Activated T-cell treated with anti-CD3 and anti-CD28 coated beads, Interleukin-2, amount 50 U/mL, for 72 hours (primary cell): ENCODE measurements at places on chromosomes 4 and X.

DNA sequence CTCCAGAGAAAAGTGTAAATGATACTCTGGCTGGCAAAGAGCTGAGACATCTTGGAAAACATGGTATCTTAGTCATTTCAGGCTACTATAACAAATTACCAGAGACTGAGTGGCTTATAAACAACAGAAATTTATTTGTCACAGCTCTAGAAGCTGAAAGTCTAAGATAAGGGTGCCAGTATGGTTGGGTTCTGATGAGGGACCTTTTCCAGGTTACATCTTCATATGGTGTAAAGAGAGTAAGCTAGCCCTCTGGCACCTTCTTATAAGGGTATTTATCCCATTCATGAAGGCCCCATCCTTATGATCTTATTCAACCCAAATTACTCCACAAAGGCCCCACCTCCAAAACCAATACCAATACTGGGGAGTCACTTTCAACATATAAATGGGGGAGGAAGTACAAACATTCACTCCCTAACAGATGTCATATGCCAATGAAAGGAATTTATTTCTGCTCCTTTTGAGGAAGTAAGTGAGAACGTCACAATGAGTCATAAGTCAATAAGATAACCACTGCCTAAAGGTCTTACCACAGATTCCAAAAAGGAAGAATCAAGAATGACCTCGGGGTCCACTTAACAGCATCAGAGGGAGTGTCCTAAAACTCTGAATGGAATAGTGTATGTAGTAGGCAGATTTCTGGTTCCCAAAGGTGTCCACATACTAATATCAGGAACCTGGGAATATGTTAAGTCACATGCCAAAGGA, 246.6 kb downstream of the OPHN1 start:
- no peak for DNase-seq

DNA sequence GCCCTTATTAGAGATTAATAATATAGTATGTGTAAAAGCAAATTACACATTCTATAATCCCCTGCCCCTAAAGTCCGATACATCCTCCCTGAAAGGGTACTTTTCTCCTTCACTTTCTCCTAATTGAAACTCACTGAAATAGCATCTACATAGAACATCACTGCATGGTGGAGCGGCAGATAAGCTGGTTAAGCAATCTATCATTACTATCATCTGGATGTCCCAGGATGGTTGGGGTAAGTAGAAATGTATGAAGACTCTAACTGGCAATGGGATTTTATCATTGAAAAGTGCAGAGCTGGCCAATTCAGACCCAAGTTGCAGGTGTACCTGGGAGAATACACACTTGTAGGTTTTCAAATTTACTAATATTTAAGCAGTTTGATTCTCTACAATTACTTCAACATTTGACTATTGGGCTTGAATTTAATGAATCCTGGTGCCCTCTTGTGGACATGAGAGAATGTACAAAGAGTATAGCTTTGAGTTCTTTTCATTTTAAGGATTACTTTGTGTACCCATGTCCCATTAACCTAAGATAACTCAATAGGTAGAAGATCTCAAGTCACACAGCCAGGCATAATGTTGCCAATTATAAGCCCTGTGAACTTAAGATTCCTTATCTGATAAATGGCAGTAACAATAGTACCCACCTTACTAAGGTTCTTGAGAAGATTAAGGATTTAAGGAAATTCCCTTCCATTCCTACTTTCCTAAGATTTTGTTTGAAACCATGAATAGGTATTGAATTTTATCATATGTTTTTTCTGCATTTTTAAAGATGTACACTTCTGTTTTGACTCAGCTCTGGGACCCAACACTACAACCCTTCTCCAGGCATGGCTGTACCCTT, 69.8 kb downstream of the SHROOM3 start:
- DNase-seq, result peak; percentile 9

DNA sequence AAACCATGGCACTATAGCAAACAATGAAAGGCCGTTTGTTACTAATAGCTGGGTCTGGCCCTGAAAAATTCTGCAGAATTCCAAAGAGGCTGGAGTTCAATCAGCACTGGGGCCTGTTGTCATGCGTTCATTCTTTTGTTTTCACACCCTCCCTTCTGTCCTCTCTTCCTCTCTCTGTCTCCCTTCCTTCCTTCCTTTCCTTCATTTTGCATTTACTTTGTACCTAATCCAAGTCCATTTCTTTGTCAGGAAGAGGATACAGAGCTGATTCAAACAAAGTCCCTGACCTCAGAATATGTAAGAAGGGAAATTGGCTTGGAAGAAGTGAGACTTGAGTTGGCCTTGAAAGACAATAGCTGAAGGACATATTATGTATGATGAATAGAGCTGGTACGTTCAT, 119.6 kb upstream of the LDB2 start:
- DNase-seq, result no peak

DNA sequence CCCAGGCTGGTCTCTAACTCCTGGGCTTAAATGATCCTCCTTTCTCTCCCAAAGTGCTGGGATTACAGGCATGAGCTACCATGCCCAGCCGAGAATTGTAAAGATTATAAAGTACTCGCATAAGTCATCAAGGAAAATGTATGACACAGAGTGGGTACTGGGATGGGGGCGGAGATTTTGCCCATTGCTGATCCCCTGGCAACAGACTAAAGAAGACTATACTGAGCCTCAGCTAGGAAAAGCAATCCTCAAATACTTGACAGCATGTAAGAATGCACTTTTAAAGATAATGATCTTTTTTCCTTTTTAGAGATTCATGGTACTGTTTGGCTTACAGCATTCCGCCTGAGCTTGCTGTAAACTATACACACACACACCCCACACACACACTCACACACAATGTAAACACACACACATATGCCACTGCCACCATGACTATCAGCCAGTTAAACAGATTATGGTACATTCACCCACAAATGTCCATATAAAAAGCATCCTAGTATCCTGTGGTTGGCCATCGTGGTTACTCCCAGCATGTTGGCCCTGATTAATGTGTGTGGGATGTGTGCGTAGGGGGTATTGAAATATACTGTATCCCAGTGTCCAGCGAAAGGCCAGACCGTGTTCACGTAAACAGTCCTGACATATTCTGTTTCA, 113.0 kb downstream of the AMELX start:
- DNase-seq, result no peak

DNA sequence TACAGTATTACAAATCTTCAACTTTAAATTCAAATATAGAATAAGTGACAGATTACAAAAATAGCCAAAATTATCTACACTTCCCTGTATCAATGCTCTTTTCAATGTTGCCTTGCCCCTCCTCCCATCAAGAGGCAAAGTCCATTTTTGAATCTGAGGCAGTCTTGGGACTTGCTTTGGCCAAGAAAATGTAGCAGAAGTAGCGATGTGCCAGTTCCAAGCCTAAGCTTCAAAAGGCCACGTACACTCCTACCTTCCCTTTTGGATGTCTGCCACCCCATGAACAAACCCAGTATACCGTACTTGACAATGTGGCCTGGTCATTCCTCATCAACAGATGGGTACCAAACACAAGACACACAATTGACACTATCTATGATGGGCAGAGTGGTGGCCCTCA, 24.1 kb downstream of the SEC24D start:
- no peak for DNase-seq

DNA sequence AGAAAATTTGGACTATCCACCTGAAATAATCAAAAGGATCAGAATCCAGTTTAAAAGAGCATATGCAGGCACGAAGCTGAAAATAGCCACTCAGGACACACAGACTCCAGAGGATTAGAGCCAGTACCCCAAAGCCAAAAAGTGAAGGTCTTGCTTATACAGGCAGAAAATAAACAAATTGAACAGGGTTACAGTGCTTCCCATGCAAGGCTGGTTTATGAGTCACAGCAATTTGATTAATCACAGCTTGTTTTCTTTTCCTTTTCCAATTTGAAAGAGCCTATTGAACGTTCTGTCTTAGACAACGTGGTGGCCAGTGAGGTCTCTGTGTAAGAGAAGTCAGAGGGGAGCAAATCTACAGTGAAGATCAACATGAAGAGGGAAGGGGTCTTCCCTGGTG, 10.2 kb downstream of the HGFAC start:
- no peak for DNase-seq

- no peak for DNase-seq
Measured at GRCh38 chrX:65127842-65128241, 151.6 kb upstream of the ZC4H2 start.

DNA sequence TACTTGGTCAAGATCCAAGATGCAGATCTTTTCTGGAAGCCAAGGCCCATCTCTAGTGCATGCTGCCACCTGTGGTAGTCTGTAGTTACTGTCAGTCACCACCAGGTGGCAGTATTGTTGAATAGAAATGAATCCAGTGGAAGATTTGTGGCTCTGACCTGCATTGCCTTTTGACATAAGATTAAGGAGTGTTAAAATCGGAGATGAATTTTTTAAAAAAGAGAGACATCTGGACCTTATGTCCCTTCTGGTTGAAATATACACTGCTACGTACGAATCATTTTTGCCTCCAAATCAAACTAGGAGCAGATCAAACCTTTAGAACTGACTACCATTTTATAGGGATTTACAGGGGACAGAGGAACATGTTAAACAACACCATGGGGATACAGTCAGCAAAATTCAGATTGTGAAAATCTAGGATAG, 46.9 kb upstream of the RHOH start:
- peak; percentile 77 for DNase-seq

GRCh38 chrX:69163936-69164741, 1.1 kb downstream of the PJA1 start:
- DNase-seq, result peak; percentile 50

DNA sequence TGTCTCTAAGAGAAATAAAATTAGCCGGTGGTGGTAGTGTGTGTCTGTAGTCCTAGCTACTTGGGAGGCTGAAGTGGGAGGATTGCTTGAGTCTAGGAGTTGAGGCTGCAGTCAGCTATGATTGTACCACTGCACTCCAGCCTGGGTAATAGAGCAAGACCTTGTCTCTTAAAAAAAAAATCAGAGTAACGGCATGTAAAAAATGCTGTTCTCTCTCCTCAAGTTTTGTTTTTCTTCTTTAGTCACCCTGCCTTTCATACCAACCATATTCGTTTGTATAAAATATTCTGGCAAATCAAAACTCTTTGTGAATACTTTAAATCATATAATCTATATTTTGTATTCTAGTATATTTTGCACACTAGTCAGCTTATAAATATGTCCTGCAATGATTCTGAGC, 44.8 kb upstream of the NUDT6 start:
- no peak for DNase-seq

DNA sequence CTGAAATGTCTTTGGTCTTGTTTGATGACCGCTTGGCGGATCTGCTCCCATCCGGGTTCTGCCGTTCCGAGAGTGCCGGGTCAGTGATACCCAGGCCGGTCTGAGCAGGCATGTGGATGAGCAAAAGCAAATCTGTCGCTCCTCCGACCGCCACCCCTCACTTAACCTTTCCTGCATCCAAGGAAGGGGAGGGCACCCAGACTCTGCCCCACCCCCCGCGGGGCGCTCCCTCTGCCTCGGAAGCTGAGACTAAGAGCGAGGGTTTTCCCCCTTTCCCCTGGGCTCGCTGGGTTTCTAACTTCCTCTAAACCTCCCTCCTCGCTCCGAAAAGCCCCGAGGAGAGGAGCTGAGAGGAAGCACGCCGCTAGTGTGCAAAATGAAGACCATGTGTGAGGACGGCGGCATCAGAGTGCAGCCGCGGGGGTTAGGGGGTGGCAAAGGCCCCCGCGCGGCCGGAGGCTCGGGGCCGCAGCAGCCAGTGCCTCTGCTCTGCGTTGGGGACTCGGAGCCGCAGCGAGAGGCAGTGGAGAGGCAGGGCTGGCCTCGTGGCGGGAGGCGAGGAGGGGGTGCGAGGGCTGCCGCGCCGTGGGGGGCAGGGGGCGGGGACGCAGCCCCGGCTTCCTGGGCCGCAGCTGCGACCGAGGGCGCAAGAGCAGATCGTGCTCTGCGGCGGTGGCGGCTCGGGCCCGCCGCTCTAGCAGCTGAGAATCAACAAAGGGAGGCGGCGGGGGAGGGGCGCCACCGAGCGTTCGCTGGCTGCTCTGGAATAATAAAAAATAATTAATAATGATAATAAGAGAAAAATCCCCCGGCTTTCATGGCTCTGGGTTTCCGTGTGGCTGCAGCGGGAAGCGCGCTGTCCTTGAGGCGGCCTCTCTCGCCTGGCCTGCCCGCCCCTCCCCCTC, 55.8 kb upstream of the BCOR start:
- DNase-seq, result peak; percentile 65

DNA sequence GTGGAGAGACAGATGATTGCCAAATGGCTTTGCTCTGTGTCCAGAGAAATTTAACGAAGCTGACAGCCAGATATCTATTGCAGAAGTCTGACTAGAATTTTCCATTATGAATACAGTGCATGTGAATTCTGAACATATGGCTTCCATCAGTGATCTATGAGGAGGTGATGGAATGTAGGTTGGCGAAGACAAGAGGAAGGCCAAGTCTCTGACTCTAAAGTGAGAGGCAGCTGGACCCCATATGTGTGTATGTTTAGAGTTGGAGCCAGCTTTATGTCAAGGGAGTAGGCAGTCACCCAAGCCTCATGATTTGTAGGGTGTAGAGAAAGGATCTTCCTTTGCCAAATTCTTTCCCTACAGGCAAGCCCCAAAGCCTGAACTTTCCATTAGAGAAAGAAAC, 76.2 kb upstream of the TEX13D start:
- DNase-seq, result no peak

- no peak for DNase-seq
Measured at GRCh38 chrX:11499076-11500044, 166.4 kb downstream of the ARHGAP6 start.

DNA sequence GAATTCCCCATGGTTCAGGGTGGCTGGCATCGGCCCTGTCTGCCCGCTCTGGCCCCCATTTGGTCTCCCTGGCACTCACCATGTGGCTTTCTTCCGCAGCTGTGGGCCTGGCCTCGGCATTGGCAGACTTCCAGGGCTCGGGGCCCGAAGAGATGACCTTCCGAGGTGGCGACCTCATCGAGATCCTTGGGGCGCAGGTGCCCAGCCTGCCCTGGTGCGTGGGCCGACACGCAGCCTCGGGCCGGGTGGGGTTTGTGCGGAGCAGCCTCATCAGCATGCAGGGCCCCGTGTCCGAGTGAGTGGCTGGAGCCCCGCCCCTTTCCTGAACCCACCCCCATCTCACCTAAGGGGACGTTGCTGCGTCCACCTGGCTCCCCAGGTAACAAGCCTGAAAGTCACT, 20.1 kb downstream of the SH3TC1 start:
- no peak for DNase-seq

DNA sequence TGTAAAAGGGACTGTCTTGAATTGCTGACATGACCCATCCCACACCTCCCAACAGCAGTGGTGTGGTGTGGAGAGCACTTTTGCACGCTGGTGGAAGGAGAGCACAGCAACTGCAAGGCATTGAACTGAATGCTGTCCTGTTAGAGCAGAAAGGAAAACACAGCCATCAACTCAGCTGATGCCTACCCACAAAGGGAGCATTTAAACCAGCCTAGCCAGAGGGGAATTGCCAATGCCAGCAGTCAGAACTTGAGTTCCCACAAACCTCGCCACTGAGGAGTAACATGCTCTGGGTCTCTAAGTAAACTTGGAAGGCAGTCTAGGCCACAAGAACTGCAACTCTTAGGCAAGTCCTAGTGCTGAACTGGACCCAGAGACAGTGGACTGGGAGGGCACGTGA, 31.9 kb downstream of the MAGED4 start:
- DNase-seq, result no peak

- DNase-seq, result no peak
Measured at GRCh38 chr4:63361628-63362027, 1047.6 kb downstream of the TECRL start.
